ENCODE measurements at places on chromosomes 3 and 15.

GRCh38 chr15:68819495-68820294, 1.0 kb downstream of the ANP32A start:
- DNase-seq: peak; percentile 54

- no peak for DNase-seq
These were observed 557.1 kb downstream of the NLGN1 start for GRCh38 chr3:173954647-173955046.

DNA sequence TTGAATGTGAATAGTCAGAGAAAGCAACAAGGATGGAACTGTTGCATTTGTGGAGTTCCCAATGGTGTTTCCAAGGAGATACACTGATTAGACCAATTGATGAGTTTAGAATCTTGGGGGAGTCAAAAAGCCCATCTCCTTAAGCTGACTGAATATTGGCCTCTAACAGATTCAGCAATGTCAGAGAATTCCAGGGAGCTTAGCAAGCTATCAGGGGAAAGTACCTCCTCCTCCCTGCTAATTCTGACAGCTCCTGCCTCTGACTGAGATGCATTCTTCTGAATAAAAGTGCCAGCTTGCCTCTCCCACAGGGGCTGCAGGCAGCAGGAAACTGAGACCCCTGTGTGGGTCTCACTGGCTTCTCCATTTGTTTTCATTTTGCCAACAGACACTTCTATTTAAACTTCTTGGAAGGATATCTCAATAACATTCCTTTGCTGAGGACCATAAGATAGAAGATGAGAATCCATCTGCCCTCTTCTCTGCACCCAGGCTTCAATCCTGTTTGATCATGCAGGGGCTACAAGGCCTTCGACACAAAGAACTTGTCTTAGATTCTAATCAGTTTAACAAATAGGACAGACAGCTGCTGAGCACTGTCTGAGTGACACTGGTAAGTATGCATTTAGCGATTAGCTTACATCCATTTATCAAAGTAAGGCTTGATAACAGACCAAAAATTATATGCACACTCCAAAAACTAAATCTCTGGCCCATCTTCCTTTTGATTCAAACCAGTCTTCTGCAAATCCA, 1080.8 kb downstream of the TUSC7 start:
- DNase-seq: no peak

DNA sequence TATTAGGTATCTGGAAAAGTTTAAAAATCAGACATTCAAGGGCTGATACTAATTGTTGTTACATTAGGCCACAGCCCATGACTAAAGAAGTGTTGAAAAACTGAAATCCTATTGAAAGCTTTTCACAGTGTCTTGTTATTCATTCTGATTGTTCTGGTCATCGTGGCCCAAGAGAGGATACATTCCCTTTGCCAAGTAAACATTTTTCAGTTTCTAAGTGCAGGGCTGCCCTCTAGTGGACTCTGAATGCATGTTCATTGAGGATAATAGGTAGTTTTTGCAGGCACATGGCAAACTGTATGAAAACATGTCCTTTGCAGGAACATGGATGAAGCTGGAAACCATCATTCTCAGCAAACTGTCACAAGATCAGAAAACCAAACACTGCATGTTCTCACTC, 181.1 kb downstream of the MYRIP start:
- peak; percentile 14 for DNase-seq

DNA sequence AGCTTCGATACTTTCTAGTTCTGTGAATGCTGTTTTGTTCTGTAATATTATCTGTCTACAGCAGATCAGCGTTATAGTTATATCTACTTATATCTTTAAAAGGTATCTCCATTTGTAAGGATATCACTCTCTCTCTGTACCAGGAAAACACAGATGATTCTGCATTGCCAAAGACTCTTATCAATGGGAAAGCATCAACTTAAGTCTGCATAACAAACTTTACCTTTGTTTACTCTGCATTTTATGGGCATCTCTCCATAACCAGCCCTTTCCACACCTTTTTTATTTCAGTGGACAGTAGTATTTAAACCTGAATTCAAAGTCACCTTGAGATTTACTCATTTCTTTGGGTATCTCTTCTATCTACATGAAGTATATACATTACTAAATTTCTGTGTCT, 238.7 kb upstream of the GRM7 start:
- no peak for DNase-seq

DNA sequence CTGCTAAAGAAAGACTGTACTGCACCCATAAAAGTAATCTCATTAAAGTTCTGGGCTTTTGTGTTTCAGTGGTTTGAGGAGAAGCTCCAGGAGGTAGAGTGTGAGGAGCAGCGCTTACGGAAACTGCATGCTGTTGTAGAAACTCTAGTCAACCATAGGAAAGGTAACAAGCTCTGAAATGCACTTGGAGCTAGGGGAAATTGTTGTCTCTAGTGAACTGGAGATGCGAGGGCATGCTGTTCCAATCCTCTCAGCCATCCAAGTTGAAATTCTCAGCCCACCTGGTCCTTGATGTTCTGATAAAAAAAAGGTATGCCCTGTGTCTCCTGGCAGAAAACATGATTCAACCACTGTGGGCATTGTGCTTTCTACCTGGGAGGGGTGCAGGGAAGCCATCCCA, 21.4 kb upstream of the SNX22 start:
- no peak for DNase-seq
